ENCODE measurements at places on chromosomes 13 and 19.

GRCh38 chr19:14683439-14683838 is 6.4 kb upstream of the ZNF333 start:
- no peak for DNase-seq

GRCh38 chr19:1265615-1266128 is 3.5 kb upstream of the CIRBP start:
- DNase-seq = peak; percentile 57

GRCh38 chr13:73759434-73759833 is 374.8 kb downstream of the KLF12 start:
- no peak for DNase-seq

- DNase-seq = no peak
These were observed 155.6 kb upstream of the IRS2 start for GRCh38 chr13:109941951-109942350.

DNA sequence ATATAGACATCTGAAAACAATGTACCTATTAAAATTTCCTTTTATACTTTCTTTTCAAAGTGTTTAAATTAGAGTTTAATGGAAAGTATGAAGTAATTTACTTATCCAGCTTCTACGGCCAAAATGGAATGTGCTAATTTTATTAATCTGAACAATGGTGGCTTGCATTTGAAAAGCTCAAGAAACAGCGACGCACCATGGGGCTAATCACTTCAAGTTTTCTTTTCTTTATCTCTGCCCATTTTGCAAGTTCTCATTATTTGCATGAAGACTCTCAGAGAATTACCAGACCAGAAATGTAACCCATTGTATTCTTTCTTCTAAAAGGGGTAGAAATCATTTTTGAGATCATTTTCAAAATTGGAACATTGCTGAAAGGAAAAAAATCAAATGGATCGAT is 204.0 kb upstream of the STARD13 start:
- DNase-seq = no peak

DNA sequence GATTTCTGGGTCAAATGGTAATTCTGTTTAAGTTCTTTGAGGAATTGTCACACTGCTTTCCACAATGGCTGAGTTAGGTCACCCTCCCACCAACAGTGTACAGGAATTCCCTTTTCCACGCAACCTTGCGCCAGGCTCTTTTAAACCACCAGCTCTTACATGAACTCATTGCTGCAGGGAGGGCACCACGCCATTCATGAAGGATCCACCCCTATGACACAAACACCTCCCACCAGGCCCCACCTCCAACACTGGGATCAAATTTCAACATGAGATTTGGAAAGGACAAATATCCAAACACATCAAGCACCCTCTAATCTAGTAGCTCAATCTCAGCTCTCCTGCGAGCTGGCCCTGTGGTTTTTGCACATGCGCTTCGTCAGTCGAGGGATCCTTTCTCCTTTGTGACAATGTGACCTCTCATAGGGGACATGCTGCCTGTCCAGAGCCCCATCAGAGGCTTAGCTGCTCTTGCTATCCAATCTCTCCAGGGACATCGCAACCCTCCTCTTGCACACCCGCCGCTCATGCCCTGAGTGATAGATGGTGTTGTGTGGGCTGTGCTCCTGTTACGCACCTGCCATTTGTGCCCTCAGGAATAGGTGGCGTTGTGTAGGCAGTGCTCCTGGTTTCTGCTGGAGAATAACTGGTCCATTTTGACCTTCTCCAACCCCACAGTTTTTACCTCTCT is 328.0 kb downstream of the UQCRFS1 start:
- DNase-seq = no peak

- no peak for DNase-seq
These were observed 687.8 kb downstream of the EFNB2 start for GRCh38 chr13:105847527-105848291.

DNA sequence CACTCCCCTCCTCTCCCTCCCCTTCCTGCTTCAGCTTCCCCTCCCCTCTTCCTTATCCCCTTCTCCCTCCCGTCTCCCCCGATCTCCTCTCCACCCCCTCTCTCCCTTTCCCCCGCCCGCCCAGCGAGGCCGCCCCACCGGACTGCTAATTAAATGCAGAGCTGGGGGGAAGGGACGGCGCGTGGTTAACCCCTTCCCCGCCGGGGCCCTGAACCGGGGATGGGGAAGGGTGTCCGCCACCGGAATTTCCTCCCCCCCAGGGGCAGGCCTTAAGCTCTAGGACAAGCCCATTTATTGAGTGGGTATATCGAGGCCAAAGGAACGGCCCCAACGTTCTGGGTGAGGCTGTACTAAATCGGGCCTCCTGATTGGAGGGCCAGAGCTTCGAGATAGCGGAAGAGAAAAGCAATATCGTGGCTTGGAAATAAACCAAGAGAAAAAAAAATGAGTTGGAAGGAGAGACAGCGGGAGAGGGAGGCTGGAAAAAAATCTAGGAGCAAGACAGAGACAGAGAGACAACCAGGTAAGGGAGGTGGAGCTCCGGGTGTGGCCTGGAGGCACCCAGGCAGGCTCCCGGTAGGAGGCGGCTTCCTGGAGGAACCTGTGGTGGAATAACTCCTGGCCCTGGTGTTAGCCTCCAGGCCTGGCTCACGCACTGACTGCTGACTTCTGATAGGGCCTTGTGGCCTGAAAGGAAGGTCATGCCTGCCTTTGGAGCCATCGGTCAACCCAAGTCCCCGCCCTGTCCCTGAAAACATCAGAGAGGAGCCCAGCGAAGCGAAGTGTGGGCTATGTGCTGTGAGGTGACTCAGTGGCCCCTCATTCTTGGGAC is 11.6 kb upstream of the JUND start:
- DNase-seq = peak; percentile 74

DNA sequence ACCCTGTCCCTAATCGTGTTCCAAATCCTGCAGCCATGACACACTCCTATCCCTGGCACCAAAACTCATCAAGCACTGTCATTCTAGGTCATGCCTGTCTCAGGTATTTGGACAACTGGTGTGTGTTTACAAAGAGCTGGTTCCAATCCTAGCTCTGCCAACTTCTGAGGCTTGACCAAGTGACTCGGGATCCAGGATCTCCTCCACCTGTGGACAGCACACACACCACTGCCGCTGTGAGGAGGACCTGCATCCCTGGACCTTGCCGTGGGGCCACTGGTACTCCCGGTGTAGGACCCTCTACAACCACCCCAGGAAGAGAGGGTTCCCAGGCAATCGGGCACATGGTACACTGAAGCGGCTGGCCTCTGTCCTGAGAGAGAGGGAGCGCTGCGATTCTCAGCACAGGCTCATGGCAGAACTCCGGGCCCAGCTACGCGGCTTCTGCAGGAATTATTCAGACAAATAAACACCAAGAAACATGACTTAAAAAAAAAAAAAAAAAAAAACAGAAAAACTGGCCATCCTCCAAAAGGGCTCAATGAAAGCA is 20.4 kb downstream of the MLLT1 start:
- no peak for DNase-seq

- no peak for DNase-seq
These were observed 364.6 kb upstream of the ZNF507 start for GRCh38 chr19:31980796-31981195.

DNA sequence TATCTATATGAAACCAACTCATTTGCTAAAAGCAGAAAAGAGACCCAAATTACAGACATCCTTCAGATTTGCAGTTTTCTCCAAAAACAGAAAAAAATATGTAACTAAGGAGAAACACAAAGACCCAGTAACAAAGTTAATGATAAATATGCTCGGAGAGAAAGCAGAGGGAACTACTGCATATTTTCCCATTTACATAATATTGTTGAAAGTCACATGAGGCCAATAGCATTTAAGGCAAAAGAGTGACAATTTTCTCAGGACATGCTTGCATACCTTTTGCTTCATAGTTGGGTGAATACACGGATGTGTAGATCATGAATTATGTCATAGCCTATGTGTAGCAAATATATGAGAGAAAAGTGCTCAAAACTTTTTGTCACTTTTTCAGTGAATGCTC is 310.3 kb downstream of the EFNB2 start:
- no peak for DNase-seq

- no peak for DNase-seq
These were observed 170.5 kb downstream of the MZT1 start for GRCh38 chr13:72556945-72557344.

GRCh38 chr13:42607546-42607945 is 33.6 kb downstream of the TNFSF11 start:
- no peak for DNase-seq

GRCh38 chr19:39469567-39469966 is 11.1 kb upstream of the TIMM50 start:
- no peak for DNase-seq

GRCh38 chr19:41369769-41370168 is 5.8 kb upstream of the B9D2 start:
- DNase-seq = no peak

DNA sequence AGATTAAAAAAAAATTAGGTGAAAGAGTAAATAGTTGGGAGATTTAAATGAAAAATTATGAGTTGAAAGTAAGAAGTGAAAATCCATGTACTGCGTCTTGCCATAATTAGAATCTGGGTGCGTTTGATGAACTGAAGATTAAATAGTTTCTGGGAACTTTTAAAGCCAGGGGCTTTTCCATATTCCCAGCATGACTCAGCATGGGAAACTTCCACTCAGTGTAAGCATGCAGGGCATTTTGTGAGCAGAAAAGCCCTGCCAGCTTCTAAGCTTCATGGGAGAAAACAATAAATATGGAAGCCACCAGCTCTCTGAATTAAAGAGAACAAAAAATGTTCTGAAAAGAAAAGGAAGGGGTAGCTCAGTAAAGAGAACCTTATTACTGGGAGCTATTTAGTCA is 62.0 kb upstream of the EDNRB start:
- no peak for DNase-seq

DNA sequence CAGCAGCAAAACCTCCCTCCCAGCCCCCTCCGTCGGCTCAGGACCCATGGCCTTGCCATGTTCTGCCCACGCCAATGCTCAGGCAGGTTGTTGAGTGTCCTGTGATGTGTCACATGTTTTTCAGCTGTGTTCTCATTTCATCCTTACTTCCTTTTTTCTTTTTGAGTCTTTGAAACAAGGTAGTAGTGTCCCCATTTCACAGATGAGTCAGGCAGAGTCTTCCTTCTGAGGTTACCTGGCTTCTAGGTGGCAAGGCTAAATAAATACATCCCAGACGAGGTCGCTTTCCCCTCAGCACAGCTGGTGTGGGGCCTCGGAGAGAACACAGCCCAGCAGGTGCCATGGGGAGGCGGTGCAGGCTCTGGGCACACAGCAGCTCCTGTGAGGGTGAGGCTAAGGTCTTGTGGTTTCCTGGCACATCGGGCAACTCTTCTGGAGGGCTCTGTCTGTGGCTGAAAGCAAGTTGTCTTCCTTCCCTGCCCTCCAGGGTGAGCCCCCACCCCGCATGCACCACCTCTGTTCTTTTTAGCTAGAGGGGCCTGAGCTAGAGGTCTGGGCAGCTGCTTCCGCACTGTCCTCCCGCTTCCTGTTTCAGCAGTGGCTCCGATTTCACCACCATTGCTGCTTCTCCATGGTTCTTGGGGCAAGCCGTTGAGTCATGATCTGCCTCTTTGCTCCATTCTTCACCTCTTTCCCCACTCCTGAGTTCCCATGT is 15.1 kb downstream of the PRAM1 start:
- DNase-seq = peak; percentile 98

GRCh38 chr19:16915135-16915534 is 26.3 kb downstream of the F2RL3 start:
- no peak for DNase-seq

- DNase-seq = no peak
These were observed 116.7 kb downstream of the KDM4B start for GRCh38 chr19:5085566-5085965.

- DNase-seq = no peak
These were observed 154.2 kb downstream of the ZNF486 start for GRCh38 chr19:20321139-20321763.

DNA sequence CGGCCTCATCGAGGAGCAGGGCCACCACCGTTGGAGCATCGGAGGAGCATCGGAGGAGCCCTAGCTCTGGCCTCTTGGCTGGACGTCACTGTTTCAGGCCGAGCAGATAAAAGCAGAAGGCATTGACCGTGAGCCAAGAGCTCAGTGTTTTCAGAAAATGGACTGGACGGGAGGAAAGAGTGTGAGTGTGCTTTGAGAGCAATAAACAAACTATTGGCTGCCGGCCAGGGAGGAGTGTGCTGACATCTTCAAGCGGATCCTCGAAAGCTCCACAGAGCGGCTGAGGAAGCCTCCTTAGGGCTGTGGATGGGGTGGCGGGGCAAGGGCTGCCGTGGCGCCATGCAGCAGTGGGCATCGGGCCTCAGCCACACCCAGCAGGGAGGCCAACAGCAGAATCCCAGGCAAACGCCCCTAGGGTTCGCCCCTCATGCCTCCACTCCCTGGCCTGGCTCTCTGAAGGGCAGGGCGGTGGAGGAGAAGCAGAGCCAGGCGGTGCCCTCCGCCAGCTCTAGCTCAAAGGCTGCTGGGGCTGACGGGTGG is 41.8 kb downstream of the IRS2 start:
- DNase-seq = no peak

- DNase-seq = no peak
These were observed 74.5 kb downstream of the GGACT start for GRCh38 chr13:100513987-100514670.

DNA sequence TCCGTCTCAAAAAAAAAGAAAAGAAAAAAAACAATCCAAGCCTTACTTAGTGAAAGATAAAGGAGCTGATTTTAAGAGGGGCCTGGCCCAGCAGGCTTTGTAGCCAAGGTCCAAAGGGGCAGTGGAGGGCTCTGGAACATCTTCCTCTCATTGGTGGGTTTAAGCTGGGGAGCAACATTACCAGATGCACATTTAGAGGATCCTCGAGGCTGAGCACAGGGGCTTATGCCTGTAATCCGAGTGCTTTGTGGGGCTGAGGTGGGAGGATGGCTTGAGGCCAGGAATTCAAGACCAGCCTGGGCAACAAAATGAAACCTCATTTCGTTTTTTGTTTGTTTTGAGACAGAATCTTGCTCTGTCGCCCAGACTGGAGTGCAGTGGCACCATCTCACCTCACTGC is 8.0 kb upstream of the TMEM160 start:
- no peak for DNase-seq

- DNase-seq = no peak
These were observed 261.4 kb upstream of the RXFP2 start for GRCh38 chr13:31477961-31478360.

DNA sequence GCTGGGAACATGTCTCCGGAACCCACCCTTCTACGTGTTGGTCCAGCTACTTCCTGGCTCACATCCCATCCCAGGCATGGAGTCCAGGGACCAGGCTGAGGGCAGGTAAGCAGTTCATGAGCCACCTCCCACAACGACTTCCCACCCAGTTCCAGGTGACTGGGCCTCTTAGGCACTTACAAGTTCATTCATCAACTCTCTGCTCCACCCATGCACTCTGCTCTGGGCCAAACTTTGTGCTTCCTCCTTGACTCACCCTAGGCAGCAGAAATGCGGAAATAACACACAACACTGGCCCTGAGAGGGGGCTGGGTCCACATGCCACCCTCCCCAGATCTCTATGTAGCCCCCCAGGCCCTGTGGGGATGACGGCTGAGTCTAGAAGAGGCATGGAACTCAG is 20.5 kb downstream of the IQCN start:
- DNase-seq = peak; percentile 67

DNA sequence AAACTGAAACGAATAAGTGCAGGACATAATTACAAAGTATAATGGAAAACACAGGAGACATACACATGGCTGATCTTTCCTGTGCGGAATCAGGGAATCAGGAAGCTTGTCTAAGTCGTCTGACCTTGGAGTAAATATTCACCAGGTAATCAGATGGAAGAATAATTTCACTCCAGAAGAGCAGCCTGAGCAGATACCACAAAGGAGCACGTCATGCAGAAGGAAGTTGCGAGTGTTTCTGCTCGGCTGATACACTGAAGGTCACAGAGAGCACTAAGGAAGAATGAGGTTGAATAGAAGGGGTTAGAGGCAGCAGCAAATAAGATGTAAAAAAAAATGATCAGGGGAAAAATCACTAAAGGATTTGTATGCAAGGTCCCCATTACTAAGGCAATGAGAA is 122.3 kb upstream of the GPC6 start:
- DNase-seq = no peak
